Activated T-helper 17 cell treated with anti-CD3 and anti-CD28 coated beads, Interleukin-2, amount 50 U/mL, for 72 hours (primary cell): ENCODE measurements at places on chromosomes 1 and 21. TPM values are rescaled to one million over a fixed set of nuclear protein-coding genes. Genes with fewer than 3 reads are reported as not detected.

Gene SLC2A5
- total RNA-seq, result not detected

Gene ZNF593OS
- total RNA-seq, result not detected

Gene AMY1B
- not detected for total RNA-seq

Gene B3GALT2
- 1.8 TPM for total RNA-seq

Gene DNMT3L
- total RNA-seq, result not detected

Gene TSPEAR
- total RNA-seq, result not detected

Gene ARF1
- total RNA-seq, result 288 TPM

Gene GJB5
- total RNA-seq, result not detected

Gene PADI3
- not detected for total RNA-seq

Gene SELENBP1
- not detected for total RNA-seq
